ENCODE measurements at places on chromosomes 11 and 22.
A peak's percentile ranks its signal among the peaks of the same experiment; 100 is the strongest.

DNA sequence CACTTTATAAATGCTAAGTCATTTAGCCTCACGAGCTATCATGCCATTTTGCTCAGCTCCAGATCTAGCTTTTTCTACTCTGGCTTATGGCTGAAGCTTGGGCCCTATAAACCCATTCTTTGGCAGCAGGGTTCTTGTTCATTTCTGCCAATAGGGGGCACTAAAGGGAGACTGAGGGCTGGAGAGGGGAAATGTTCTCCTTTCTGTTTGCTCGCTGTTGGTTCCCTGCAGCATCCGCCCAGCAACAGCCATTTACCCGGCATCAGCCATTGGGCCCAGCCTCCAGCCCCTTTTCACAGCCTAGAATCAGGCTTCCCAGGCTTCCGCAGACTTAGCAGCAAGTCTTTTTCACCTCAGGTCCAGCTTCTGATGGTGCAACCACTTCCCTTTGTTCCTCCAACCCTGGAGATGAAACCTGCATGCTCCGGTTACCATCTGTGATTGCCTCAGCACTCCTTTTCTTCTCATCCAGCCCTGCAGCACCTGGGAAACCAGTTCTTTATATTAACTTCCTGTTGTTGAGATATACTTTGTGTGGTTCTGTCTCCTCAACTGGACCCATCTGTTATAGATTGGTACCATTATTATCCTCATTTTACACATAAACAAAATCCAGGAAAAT is 4.2 kb upstream of the ME3 start:
- DNase-seq: no peak

- no peak for DNase-seq
Observed at GRCh38 chr11:58576887-58577471, 1.3 kb upstream of the LPXN start.

- DNase-seq: no peak
Observed at GRCh38 chr11:69640995-69641581, at the start of gene CCND1. CCND1 (plus strand) TSS chr11:69641156; CDS start chr11:69641314, 158 bp downstream.

GRCh38 chr11:133559833-133560471 is 27.7 kb upstream of the OPCML start:
- no peak for DNase-seq

- no peak for DNase-seq
Observed at GRCh38 chr11:134120143-134120850, 51.4 kb downstream of the JAM3 start.

DNA sequence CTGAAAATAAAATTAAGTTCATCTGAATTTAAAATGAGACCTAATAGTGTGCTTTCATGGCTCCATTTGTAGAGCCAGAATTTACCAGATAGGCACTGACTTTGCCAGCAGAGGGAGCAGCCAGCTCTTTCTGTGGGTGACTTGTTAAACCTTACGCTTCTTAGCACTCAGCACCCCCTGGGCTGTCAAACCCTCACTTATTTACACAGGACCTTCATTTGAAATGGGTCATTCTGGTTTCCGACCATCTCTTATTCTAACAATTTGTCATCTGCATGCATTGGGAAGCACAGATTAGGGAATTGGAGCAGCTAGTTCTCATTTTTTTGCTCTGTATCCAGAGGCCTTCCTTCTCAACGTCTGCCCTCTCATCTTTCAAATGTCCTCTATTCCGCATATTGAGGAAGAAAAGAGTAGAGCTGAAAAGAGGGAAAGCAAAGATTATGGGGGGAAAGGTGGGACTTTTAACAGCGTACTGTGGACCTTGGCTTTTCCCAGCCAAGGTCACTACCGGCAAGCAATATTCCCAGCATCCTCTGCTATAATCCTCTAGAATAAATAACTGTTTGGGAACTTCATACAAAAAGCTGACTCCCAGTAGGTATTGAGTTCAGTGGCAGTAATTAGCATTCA is 3.1 kb downstream of the ASRGL1 start:
- DNase-seq: peak; percentile 31

DNA sequence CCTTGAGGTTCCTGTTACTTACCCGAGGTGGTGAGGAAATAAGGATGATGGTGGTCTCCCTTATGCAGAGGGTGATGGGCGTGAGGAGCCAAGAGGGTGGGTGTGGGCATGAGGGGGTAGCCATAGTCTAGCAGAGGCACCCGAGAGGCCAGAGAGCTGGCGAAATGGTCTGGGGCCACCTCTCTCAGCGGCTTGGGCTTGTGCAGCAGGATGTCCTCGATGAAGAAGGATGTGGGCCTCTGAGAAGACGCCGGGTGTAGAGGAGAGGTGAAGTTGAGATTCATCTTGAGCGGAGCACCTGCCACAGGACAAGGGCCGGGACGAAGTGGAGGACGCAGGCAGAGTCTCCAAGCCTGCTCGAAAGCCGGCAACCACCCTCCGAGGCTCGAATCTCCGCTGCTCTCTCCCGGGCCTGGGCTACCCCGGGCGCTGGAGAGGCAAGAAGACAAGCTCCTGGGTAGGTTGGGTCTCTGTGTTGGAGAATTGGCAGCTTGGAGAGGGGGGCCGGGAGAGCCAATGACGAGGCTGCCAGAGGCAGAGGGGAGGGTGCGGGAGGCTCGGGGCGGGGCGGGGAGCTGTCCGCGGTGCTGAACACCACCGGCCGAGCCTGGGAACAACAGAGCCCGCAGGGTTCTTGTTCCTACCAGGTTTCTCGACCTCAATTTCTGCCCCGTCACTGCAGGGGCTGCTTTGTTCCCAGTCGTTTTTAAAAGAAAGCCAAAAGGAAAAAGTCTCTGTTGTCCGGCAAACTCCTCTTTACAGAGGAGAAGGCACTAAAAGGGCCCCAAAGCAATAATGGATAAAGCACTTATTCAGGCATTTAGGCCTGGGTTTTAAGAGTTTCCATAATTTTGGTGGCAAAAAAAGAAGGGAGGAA is at the start of gene BSX:
Gene BSX (minus strand): TSS at position 447 of the 877 bp plus-strand sequence. CDS start 163 bp downstream, at position 284.
- peak; percentile 40 for DNase-seq

DNA sequence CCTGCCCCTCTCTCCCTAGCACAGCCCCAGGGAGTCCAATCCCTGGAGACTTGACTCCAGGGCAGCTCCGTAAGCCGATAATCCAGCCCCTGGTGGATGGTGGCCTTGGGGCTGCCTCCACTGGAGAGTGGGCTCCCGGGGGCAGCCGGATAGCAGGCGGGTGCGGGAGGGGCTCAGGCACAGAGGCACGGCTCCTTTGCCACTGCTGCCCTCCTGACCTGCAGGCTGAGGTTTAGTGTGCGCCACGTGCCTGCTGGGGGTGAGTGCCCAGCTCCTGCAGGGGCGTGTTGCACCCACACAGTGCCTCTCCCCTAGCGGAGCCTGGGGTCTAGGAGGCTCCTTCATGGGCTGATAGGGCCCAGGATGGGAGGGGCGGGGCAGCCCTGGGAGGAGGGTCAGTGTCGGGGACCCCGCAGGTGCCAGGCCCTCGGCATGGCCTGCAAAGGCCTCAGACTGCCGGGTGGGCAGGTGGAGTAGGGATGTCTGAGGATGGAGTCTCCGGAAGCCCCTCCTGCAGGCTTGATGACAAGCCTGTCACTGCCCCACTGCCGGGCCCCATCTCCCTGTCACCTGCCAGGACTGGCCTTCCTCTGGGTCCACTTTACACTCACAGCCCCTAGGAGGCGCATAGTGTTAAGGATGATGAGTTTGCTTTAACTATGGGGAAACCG is 5.6 kb downstream of the DUSP8 start:
- DNase-seq: no peak

GRCh38 chr11:9700105-9700801 is 36.4 kb downstream of the SWAP70 start:
- no peak for DNase-seq

GRCh38 chr11:69729252-69729651 is 25.4 kb upstream of the FGF19 start:
- no peak for DNase-seq

- no peak for DNase-seq
Observed at GRCh38 chr11:72821221-72821919, 7.2 kb downstream of the ATG16L2 start.

GRCh38 chr22:48105259-48105658 is 1342.8 kb downstream of the TBC1D22A start:
- DNase-seq: no peak

DNA sequence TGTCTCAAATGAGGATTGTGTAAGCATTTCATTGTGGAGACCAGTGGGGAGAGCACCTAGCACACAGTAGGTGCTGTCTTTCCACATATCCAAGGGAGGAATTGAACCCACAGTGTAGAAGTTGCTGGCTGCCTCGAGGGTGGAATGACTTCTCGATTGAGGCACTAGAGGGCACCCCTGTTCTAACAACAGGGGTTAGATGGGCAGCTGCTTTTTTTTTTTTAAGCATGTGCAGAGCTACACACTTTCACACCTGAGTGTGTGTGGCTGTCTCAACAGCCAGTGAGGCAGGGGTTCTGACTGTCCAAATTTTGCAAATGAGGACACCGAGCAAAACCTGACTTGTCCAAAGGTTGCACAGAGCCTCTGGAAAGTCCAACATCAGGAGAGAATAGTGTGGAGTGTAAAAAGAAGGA is 118.2 kb upstream of the CRYBB3 start:
- DNase-seq: peak; percentile 42

DNA sequence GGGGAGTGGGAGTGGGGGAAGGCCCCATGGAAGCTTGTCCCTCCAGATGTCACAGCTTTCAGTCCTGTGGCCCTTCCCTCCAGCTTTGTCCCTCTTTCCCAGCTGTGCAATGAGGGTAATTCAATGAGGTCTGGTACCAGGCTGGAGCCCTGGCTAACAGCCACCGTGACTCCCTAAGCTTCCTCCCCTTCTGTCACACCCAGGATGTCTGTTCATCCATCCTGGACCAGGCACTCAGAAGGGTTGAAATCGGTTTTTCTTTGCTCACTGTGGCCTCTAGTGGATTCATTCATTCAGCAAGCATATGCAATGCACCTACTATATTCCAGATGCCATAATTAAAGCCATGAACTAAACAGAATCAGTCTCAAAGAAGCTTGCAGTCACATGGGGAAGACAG is 38.7 kb downstream of the SYT13 start:
- DNase-seq: no peak

DNA sequence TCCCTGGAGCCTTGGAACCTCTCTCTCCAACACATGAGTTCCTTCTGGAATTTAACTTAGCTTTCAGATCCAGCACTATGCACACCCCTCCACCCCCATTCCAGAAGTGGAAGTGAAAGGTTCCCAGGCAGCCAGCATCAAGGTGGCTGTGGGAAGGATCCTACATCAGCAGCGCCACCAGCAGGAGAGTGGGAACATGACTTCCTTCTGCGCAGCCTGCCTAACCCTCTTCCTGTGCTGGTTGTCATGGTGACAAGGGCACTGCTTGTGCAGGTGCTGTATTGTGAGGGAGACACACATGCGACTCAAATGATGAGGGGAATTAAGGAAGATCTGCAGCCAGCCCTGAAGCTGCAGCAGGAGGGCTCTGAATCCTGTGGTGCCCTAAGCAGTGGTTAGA is 904.5 kb upstream of the API5 start:
- DNase-seq: no peak

GRCh38 chr11:10648871-10649270 is 44.7 kb downstream of the IRAG1 start:
- DNase-seq: no peak

DNA sequence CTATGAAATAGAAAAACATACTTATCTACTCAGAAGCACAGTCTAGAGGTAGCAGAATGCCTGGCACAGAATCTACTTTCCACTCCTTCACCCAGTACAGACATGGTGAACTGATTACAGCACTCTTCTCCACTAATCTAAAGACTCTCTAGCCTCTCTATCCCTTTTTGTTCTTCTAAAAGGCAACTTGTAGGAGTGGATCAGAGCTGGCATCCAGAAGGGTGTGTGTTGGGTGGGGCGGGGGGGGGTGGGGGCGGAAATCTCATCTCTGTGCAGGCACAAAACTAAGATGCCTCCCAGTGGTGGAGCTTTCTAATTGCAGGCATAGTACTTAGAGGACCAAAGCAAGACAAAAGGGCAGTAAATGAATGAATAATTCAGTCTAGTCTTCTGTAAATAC is 11.5 kb upstream of the EMID1 start:
- DNase-seq: no peak

- DNase-seq: no peak
Observed at GRCh38 chr11:63839508-63840355, 822 bp downstream of the MARK2 start.

GRCh38 chr11:65862191-65862735 is 2.0 kb downstream of the MUS81 start:
- no peak for DNase-seq
